ENCODE measurements at places on chromosomes 2 and 18.

DNA sequence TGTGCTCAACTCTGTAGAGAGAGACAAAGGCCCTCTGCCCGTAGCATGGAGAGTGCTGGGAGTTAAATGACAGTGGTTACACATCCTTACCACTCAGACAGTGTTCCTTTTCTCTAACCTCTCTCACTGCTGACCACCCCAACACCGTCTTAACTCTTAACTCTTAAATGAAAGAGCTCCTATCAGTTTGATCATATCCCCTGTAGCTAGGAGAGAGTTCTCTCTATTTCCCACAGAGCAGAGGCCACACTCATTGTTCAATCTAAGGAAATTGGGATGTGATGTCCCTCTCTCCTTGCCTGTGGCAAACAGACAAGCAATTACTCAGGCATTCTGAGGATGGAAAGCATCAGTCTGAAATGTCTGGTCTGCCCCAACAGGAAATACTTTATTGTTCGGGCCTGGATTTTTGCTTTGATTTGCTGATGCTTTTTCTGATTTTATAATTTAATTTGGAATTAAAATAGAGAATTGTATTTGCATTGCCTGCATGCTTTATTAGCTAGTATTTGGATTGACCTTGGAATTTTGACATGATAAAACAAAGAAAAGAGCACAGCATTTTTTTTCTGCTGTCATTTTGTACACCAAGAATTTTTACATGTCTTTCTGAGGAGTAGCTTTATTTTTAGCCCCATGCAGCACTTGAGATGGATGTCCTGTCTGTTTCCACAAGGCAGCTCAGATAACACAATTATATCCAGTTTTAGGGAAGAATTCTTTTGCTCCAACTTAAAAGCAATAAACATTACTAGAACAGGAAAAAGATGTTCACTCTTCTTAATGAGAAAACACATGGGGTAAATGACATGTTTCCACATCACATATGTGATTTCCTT, 27.7 kb upstream of the IER3IP1 start:
- DNase-seq, result no peak

GRCh38 chr2:238326801-238327365, 6.6 kb downstream of the TRAF3IP1 start:
- DNase-seq, result peak; percentile 47

GRCh38 chr18:79601234-79601633, 78.4 kb upstream of the CTDP1 start:
- DNase-seq, result no peak

- DNase-seq, result no peak
Measured at GRCh38 chr2:7625392-7626138, 708.4 kb downstream of the RNF144A start.

GRCh38 chr18:48184118-48184517, 225.1 kb downstream of the ZBTB7C start:
- DNase-seq, result no peak

DNA sequence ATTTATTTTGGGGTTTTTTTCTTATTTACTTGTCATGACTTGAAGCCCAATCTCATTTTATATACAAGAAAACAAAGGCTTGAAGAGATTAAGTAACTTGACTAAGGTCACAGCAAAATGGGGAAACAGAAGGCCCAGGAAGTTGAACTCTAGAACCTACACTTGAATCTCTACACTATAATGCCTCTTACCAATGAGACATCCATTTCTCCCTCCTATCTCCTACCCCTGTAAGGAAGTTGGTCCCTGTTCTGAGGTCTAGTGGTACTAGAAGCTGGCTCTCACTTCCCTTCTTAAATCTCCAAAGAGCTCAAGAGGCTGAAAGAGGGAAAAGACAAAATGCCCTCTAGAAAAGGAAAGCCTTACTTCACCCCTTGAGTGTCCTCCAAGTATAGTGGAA, 25.5 kb upstream of the IHH start:
- no peak for DNase-seq

DNA sequence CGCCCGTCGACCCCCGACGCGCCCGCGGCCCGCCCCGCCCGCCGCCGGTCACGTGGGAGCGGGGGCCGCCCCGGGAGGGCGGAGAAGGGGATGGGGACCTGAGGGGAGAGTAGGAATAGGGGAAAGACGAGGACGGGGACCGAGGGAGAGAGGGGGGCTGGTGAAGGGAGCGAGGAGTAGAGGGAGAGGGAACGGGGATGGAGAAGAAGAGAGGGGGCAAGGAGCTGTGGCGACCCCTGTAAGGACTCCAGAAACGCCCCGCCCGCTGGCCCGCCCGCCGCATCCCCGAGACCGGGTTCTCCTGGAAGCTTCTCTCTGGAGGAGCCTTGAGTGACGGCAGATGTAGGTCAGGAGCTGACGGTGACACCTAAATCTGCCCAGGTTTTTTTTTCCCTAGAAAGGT, 615 bp downstream of the ADNP2 start:
- DNase-seq, result peak; percentile 27

GRCh38 chr18:74500372-74500771, 4.2 kb downstream of the CNDP2 start:
- no peak for DNase-seq

DNA sequence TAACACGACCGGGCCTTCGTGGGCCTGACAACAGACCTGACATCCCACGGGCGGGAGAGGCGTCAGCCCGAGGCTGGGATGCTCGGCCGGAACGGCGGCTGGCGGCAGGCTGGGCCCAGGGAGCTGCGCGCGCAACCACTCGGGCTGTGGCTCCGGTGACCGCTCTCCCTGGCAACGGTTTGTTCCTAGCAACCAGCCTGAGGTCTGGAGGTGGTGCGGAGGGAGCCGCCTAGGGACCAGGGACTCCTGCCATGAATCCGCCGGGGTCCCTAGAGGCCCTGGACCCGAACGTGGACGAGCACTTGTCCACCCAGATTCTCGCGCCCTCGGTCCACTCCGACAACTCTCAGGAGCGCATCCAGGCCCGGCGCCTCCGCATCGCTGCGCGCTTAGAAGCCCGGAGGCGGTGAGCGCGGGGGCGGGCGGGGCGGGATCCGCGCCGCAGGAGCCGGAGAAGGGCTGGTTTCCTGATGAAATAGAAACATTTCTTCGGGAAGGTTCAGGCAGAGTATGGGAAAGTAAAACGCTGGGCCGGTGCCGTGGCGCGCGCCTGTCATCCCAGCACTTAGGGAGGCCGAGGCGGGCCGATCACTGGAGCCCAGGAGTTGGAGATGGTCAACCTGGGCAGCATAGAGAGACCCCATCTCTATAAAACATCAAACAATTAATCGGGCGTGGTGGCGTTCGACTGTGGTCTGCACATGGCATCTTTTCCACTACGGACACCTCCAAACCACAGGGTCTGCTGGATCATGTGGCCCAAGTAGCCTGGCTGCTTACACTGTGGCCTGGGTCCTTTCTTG, at the start of gene DRC1:
Gene DRC1 (plus strand): TSS at position 182 of the 803 bp plus-strand sequence. CDS start 70 bp downstream, at position 252.
- DNase-seq, result peak; percentile 66

DNA sequence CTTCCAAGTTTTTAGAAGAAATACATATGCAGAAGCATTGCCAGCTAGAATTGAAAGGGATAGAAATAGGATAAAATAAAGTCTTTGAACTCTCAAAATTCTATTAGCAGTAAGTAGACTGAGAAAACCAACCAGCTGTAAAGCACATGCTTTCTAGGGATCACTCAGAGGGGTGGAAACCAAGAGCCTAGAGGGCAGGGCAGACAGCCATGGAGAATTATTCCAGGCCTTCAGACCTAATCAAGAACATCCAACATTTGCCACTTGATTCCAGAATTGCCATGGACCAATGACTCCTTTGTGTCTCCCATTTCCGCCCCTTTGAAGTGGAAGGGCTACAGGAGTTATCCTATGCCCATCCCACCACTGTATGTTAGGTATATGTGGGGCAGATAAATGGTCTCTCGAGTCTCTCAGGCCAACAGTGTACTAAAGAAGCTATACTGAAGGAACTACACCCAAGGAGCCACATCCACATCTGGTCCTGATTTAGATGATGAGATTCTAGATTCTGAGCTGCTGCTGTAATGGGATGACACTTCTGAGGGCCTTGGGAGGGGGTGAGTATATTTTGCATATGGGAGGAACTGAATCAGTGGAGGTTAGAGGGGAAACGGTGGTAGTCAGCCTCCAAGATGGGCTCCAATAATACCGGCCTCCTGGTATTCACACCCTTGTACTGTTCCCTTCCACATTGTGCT, 4.0 kb downstream of the FARSB start:
- DNase-seq, result peak; percentile 67

DNA sequence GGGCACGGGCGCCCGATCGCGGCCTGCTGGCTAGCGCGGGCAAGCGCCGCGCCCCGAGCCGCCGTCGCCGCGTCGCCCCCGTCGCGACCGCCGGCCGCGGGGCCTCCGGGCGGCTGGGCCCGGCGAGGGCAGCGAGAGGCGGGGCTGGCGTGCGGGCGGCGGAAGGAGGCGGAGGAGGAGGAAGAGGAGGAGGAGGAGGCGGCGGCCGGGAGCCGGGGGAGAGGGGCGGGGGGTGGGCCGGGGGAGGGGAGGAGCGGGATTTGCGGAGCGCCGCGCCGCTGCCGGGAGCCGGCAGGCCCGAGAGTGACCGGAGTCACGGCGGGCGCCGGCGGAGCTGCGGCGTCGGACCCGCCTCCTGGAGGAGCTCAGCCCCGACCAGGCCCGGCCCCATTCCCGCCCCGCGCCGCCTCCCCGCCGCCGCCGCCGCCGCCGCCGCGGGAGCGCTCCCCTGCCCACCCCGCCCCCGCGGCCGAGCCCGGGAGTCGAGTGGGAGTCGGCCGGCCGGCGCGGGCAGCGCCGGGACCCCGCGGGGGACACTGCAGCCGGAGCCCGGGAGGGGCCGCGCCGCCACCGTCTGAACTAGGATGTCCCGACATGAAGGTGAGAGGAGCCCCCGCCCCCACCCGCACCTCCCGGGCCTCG, at the start of gene KCMF1:
Gene KCMF1 (plus strand): TSS at position 294 of the 642 bp plus-strand sequence. CDS start 291 bp downstream, at position 585.
- DNase-seq, result peak; percentile 77

- DNase-seq, result no peak
Measured at GRCh38 chr2:196415384-196415783, 224.1 kb upstream of the CCDC150 start.

DNA sequence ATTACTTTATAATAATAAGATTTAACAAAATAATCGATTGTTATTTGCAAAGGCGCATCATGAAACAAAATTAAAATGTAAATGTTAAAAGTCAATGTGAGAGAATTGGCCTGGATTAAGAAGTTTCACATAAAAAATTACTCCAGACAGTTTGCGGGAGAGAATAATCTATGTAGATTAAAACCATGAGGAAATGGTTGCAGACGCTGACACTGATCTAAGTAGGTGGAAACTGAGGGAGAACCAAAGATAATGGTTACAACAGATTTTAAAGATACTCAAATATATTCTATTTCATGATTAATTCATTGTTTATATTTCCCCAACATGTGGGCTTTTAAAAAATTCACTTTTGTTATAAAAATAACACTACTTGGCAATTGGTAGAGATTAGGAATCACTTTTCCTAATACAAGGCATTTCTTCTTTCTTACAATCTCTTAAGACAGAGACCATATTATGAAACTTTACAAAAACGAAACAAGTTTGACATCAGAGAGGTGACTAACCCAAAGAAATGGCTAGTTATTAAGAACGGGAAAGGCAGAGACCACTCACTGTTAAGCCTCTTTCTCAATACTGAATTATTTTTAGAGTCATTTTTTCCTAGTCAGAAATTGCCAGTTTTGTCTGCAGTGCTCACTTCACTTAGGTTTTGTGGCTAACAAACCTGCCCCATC, 1.6 kb downstream of the KANSL1L start:
- peak; percentile 78 for DNase-seq

DNA sequence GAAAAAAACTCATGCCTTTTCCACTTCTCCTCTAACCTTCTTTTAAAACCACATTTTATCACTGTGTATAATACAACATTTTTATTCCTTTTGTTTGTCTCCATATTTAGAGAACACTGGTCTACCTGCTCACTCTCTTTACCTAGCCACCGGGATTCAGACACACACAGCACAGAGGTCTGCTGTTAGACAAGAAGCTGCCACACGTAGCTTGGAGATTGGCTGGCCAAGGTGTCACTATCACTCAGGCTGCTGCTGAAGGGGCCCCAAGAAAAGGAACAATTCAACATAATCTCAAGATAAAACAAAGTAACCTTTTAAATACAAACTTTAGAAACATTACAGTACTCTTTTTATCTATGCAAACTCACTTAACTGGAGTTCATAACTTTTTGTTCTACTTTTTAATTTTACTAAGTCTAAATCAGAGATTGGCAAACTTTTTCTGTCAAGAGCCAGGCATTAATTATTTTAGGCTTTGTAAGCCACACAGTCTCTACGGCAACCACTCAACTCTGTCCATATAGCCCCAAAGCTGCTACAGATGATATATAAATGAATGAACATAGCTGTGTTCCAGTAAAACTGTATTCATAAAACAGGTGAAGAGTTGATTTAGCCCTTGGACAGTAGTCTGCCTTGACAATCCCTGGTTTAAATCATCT, 25.8 kb downstream of the FEZ2 start:
- no peak for DNase-seq

DNA sequence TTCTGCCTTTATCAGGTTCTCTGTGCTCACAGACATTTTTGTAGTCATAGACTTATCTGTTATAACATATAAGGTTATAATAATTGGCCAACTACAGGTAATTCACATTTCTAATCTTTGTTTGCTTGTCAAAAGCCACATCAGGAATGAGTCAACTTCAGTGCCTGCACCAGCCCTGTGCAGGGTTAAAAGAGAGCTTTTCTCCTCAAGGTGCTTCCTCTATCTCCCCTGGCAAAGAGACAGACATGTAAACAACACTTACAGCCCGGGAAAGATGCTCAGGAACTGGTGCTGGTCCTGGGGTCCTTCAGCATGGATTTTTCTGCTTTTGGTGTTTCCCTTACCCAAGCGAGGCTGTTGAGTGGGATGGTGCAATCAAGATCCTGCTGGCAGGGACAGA, 7.7 kb upstream of the EHD3 start:
- DNase-seq, result no peak

GRCh38 chr2:41691561-41691960, 356.3 kb upstream of the PKDCC start:
- no peak for DNase-seq

DNA sequence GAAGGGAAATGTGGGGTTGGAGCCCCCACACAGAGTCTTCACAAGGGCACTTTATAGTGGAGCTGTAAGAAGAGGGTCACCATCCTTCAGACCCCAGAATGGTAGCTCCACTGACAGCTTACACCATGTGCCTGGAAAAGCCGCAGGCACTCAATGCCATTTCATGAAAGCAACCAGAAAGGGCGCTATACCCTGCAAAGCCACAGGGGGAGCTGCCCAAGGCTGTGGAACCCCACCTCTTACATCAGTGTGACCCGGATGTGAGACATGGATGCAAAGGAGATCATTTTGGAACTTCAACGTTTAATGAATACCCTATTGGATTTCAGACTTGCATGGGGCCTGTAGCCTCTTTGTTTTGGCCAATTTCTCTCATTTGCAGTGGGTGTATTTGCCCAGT, 694.7 kb downstream of the CBLN2 start:
- DNase-seq, result no peak

DNA sequence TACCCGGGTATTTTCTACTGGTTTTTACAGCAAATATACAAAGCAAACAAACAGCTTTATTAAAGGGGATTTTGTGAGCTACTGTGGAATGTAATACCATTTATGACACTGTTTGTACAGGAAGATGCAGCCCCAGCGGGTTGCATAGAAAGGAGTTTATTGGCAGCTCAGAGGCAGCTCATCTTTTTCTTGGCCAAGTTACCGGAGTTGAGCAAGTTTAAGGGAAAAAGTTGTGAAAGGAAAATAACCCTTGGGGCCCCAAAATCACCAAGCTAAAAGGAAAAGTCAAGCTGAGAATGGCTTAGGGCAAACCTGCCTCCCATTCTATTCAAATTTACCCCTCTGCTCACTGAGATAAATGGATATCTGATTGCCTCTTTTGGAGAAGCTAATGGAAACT, 60.8 kb downstream of the MOB4 start:
- peak; percentile 80 for DNase-seq
